ENCODE measurements at places on chromosomes 2 and 18.

- no peak for DNase-seq
Observed at GRCh38 chr18:44852818-44853217, 172.1 kb downstream of the SETBP1 start.

DNA sequence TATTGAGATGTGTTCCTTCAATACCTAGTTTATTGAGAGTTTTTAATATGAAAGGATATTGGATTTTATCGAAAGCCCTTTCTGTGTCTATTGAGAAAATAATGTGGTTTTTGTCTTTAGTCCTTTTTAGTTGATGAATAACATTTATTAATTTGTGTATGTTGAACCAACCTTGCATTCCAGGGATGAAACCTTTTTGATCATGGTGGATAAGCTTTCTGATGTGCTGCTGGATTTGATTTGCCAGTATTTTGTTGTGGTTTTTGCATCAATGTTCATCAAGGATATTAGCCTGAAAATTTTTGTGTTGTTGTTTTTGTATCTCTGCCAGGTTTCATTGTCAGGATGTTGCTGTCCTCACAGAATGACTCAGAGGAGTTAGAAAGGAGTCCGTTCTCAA lies 1710.4 kb downstream of the SUCLG1 start:
- DNase-seq = no peak

- no peak for DNase-seq
Observed at GRCh38 chr2:26333293-26333692, 12.7 kb upstream of the SELENOI start.

- DNase-seq = no peak
Observed at GRCh38 chr2:111138839-111139238, 18.1 kb downstream of the BCL2L11 start.

DNA sequence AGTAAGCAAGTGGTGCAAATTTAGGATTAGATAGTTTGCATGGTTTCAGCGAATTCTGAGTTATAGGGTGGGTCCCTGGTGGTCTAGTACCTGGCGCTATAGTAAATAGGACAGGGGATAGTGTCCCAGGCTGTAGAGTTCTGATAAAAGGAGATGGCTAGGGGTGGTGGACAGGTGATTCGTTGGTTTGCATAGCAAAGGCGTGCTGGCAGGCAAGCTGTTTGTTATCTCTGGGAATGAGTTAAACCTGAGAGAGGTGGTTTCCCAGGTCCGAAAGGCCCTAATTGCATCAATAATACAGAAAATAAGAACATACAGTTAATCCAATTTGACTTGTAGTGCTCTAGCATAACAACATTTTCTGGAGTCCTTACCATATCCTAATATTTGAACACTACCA lies 6.9 kb upstream of the ZDBF2 start:
- no peak for DNase-seq

GRCh38 chr2:208265371-208265800 lies 669 bp upstream of the PIKFYVE start:
- peak; percentile 47 for DNase-seq

DNA sequence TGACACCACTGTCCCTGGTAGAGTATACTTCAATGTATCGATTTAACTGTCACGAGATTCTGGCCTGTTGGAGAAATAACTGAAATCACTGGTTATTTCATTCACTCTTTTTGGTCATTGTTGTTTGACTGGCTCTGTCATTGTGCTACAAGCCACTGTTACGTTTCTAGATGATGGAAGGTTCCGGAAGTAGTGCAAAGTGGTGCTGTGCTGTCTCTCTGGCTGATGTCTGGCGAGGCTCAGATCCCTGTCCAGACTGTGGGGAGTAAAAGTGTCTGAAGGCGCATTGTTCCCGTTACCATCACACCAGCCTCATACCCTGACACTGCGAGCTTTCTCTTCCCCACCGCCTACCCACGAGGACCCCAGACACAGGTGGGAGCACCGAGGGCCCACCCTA lies 11.7 kb downstream of the CNDP1 start:
- DNase-seq = no peak

DNA sequence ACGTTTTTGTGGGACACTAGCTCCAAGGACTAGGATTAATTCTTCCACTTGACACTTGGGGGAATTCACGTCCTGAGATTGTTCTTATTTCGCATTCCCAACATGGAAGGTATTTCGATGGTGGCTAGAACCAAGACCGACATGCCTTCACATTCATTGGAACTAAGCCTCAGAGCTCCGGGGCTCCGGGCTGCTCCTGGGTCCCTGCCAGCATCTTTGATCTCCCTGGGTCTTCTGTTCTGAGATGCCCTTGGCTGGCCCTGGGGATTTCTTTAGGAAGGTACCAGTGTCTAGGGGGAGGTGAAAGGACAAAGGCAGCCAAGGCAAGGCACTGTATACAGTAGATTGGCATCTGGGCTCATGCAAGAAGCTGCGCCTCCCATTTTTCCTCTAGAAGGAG lies 76.8 kb downstream of the DYSF start:
- DNase-seq = no peak

DNA sequence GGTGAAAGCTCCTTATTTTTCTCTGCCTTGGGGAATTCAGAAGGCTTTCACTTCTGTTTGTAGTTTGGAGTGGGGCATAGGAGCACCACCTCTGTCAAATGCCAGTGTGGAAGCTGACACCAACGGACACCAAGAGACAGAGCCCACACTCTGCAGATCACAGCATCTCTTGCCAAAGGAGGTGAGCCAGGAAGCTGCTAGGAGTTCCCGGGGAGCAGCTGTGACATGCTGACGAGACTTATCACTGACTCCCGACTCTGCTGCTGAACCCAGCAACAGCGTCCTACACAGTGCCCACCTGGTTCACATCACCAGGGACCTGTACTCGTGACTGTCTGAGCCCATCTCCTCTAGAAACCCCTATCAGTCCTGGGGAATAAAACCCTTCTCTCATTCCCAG lies 8.1 kb downstream of the TEX51 start:
- DNase-seq = no peak

GRCh38 chr2:126658905-126659561 lies 3.1 kb downstream of the GYPC start:
- peak; percentile 60 for DNase-seq

DNA sequence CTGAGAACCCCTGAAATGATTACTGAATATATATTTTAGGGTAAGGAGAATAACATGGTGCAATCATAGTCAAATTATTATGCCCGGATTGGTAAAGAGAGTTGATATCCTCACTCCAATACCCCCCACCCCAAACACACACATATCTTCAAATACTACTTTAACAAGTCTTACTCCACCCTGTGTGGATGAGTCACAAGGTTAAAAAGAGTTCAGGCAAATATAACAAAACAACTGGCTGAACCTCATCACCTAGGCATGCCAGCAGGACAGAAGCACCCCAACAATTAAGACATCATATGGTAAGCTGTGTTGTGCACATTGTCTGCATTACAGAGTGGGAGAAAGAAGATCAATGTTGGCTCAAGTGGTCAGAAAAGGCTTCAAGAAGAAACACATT lies 857.4 kb downstream of the TDRD15 start:
- DNase-seq = no peak

- DNase-seq = no peak
Observed at GRCh38 chr2:69030800-69031428, 17.9 kb downstream of the ANTXR1 start.

DNA sequence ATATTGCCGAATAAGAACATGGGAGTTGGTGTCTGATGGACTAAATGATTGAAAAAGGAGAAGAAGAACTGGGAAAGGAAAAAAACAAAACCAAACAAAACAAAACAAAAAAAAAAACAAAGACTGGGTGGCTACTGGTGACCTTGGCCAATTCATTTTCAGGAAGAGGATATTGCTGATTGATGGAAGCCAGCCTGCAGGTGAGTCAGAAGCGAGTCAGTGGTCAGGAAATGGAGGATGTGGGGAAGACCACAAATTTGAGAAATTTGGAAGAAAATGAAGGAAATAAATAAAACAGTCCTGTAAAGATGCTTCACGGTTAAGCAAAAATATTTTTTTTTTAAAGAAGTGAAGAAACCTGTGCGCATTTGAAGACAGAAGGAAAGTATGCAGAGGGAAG lies 296.9 kb downstream of the ZNF521 start:
- no peak for DNase-seq

- no peak for DNase-seq
Observed at GRCh38 chr18:46567196-46567595, 89.8 kb downstream of the LOXHD1 start.

DNA sequence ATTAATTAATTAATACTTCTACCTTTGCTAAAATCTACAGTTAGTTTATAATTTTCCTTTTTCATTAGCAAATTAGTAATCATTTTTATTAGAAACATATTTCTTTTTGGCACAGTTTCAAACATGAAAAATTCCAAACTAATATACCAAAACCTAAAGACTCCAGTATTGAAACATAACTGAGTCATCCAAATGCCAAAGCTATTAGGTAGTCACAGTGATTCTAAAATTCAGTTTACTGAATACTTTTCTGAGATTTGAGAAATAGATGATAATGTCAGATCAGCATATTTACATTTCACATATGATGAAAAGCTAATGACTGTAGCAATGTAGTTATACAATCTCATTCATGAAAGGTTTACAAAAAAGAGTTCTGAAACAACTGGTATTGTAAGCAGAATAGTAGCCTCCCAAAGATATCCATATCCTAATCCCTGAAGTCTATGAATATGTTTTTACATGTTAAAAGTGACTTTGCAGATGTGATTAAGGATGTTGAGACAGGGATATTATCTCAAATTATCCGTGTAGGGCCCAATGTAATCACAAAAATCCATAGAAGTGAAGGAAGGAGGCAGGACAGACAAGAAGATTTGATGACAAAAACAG lies 680.2 kb upstream of the CHAC2 start:
- no peak for DNase-seq

DNA sequence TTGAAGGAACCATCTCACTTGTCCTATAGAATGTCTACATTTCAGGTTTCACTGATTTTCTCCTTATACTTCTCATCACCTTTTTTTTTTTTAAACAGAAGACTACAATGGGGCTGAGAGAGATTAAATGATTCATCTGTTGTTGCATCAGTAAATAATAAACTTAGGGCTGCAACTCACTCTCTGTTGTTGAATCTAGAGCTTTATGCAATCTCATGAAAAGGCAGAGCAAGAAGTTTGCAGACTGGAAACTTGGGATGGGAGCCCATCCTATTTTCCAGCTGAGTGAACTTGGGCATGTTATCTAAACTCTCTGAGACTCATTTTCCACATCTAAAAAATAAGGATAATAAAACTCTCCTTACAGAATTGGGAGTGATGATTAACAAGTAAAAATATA lies 58.4 kb downstream of the PDE1A start:
- no peak for DNase-seq

- no peak for DNase-seq
Observed at GRCh38 chr2:178403671-178404306, 47.2 kb downstream of the PRKRA start.

DNA sequence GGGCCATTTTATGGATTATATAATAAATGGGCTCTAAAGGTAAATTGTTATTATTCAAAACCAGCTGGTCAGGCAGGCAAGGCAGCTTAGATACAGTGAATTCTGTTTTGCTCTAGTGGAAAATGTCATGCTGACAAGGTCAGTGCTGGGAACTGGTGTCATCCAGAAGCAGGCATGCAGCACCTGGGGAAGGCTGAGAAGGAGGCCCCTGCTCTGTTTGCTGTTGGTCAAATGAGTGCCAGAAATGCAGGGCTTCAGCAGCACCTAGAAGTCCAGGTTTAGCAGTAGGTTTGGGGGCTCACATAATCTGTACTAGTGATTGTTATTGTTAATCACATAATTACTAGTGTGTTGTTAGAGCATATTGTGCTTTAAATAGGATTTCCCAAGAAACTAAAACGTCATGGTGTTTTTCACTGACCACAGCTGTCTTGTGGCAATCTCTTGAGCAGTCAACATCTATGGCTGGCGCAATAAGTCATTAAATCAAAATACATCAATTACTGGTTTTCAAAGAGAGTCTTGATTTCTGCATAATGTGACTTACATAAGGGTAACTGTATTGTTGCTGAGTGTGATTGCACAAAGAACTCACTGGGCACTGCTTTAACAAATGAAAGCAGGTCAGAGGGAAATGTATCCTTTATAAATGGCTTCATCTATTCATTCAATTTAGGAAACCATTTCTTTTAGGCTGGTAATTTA lies 99.1 kb downstream of the MYO3B start:
- DNase-seq = no peak

DNA sequence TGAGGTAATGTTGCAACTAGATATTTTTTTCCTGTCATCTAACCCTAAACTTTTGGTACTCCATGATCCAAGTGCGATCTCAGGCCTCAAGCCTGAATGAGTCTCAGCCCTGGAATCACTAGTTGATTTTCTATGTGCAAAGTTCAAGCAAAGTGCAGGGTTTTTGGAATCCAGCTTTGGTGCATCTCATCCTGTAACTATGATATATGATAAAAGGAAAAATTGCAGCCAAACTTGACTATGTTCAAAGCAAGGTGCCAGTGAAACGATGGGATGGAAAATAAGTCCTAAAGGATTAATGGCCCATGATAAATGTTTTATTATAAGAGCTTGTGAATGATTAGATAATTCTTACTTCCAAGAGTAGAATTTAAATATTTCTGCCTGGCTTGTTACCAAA lies 78.9 kb upstream of the NT5C1B start:
- DNase-seq = no peak

DNA sequence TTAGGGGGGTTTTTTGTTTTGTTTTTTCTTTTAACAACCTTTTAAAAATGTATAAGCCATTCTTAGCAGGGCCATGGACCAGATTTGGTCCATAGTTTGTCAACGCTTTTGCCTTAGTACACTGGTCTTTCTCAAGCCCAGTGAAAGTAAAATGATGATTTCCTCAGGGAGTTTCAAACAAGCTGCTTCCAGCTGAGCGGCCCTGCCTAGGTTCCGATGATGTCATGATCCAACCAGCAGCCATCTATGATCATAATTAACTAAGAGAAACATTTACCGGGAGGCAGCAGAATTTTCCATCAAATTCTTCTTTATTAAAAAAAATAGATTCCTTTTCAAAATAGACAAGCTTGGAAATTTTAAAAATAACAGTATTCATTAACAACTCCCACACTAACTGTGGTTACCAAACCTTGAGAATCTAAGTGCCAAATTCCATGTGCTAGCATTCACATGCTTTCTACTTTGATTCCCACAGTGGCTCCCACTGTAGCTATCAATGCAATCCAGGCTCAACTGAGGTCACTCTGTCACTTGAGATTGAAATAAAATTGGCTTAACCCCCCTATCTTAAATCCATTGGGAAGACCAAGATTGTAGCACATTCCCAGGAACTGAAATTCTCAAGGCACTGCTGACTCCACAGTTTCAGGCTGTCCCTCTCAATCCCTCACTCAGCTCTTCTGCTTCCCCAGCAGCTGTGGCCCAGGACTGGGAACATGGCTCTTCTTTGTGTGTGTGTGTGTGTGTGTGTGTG lies 148.9 kb downstream of the RNF152 start:
- DNase-seq = no peak

Data from CD4-positive, alpha-beta T cell treated with Interleukin-12 subunit alpha and Interleukin-12 subunit beta, for 1 hour (primary cell).